ENCODE measurements at places on chromosomes 5 and 9. TPM values are rescaled to one million over a fixed set of nuclear protein-coding genes. Genes with fewer than 3 reads are reported as not detected.

The HEMGN gene
- total RNA-seq = not detected

The CNTFR gene
- 0.26 TPM for total RNA-seq

The PRUNE2 gene
- total RNA-seq = 95.6 TPM

The EMB gene
- total RNA-seq = 11.6 TPM

The TEK gene
- total RNA-seq = 0.51 TPM

The NFIL3 gene
- 70.1 TPM for total RNA-seq

The SCGB3A2 gene
- not detected for total RNA-seq

The PCDHGB3 gene
- 5.8 TPM for total RNA-seq

The MEF2C gene
- total RNA-seq = 12.2 TPM

The PTPA gene
- 159 TPM for total RNA-seq

The LECT2 gene
- total RNA-seq = not detected

The ACTBL2 gene
- under 0.01 TPM for total RNA-seq

The SLC4A9 gene
- total RNA-seq = not detected

The IFNB1 gene
- total RNA-seq = 0.17 TPM

The RACK1 gene
- total RNA-seq = 6,091 TPM

- DNase-seq = no peak
Observed at GRCh38 chr9:125646217-125646616, 60.8 kb downstream of the MAPKAP1 start.

GRCh38 chr5:104172976-104173375, 610.4 kb upstream of the NUDT12 start:
- no peak for DNase-seq

GRCh38 chr9:95740217-95741004, 135.1 kb upstream of the ERCC6L2 start:
- no peak for DNase-seq

GRCh38 chr9:27645161-27645840, 72.0 kb upstream of the C9orf72 start:
- no peak for DNase-seq

DNA sequence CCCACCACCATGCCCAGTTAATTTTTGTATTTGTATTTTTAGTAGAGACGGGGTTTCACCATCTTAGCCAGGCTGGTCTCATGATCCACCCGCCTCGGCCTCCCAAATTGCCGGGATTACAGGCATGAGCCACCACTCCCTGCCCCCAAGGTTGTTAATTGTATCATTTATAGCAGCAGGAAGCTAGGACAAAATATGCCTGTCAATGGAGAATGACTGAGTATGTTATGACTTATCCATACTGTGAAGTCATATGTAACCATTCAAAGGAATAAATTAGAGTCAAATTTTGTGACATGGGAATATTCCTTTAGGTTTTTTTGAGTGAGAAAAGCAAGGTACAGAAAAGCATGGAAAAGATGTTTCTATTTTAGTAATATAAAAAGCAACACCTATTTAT, 3.9 kb upstream of the DAB2 start:
- DNase-seq = peak; percentile 46

DNA sequence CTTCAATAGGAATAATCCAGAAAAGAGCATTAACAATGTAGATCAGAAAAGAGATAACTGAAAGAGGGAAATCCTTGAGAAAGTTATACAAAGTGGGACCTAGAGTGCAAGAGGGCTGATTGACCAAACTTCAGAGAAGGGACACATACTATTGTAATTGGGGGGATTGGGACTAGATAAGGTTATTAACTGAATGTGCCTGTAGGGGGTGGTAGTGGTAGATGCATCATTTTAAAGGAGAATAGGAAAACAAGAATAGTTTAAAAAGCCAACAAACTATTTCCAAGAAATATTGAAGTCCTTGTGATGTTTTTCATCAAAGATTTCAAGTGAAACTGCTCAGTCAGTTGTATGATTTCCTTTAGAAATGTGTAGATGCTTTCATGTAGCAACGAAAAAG, 468.5 kb downstream of the TAF11L14 start:
- no peak for DNase-seq

- DNase-seq = no peak
Observed at GRCh38 chr5:116739571-116739970, 164.9 kb upstream of the SEMA6A start.

- peak; percentile 2 for DNase-seq
Observed at GRCh38 chr5:145764325-145764724, 70.8 kb downstream of the PRELID2 start.

DNA sequence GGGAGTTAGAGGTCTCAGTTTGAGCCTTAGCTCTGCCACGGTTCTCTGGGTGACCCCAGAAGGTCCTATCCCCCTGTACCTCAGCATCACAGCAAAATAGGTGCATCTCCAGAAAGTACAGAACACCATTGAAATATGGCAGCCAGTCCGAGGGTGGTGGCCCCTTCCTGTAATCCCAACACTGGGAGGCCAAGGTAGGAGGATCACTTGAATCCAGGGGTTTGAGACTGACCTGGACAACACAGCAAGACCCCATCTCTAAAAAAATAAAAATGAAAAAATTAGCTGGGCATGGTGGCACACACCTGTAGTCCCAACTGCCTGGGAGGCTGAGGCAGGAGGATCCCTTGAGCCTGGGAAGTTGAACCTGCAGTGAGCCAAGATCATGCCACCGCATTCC, 7.0 kb upstream of the CRB2 start:
- DNase-seq = no peak

- no peak for DNase-seq
Observed at GRCh38 chr5:142315096-142315900, 9.5 kb downstream of the SPRY4 start.

DNA sequence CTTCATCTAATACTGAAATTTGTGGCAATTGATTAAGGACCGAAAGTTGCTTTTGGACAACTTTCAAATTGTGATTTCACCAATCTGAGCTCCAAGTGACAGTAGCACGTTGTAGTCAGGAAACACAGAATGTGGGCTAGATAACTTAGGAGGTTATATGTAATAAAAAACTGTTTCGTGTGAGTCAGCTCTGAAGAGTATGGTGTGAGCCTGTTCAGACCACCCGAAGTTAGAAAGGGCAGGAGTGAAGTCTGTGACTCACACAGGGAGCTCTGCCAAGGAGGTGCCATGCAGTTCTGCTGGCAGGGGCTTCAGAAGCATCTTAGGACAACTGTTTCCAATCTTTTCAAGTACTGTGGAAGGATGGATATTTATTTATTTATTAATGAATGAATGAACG, 16.4 kb upstream of the ZBTB34 start:
- peak; percentile 82 for DNase-seq

DNA sequence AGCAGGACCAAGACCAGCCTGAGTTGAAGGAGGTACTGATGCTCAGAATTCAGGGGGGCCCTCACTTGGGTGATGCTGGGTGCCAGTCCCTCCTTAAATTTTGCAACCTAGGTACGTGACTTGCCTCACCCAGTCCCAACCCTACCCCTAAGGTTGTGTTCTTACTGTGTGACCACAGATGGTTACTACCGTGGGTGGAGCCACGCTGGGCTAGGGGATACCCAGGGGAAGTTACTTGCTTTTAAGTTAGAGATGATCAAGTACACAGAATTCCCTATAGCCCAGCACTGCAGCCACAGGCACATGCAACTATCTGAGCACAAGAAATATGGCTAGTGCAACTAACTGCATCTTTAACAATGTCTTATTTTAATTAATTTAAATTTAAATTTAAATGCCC, 32.9 kb downstream of the NXNL2 start:
- no peak for DNase-seq

- DNase-seq = no peak
Observed at GRCh38 chr5:43683884-43684471, 81.0 kb downstream of the NNT start.

GRCh38 chr5:158100373-158100888, 241.5 kb upstream of the CLINT1 start:
- no peak for DNase-seq

DNA sequence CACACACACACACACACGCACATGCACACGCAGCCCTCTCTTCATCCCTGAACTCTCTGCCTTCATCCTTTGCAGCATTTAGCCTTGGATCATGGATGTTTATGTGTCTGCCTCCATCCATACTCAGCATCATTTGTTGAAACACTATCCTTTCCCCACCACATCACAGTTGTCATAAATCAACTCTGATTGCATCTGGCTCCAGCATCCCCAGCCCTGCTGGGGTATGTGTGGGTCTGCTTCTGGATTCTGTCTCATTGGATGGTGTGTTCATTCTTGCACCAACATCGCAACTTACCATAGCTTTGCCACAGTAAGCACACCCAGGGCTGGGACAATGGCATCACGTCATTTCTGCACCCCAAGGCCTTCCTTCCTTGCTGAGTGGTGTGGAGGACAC, 175.4 kb downstream of the RGS3 start:
- DNase-seq = no peak

DNA sequence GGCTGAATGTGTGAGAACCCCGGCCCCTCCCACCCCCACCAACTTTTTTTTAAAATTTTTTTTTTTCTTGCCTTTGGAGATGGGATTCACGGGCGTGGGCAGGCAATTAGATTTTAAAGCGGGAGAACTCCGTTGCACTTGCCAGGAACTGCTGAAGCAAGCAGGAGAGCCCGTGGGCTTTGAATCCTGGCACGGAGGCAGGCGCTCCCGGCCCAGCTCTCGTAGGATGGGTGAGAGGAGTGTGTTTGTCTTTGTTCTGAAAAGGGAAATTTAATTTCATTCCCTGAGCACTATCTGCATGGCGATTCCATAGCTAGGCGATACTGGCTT, 54.3 kb upstream of the BOD1 start:
- no peak for DNase-seq

DNA sequence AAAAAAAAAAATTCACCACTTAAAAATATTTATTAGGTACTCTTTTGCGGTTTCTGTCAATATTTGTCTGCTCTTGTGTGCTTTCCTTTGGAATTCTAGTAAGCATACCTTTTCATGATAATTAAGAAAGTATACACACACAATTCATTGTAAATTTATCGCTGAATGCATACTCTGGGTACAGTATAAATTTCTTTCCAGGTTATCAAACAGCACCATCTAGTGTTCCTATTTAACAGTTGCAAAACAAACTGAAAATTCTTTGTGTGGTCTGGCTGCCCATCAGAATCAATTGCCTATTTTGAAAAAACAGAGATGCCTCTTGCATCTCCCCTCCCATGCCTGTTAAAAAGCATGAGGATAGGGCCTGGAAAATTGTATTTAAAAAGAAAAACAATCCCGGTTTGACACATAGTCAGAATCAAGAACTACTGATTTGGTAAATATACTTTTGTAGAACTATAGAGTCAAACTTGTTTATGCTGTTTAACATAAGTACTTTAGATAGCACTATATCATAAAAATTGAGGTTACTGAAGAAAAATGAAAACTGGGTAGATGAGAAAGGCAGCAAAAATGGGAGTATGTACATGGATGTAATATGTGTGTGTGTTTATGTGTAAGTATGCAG, 16.2 kb downstream of the PGGT1B start:
- DNase-seq = peak; percentile 60

DNA sequence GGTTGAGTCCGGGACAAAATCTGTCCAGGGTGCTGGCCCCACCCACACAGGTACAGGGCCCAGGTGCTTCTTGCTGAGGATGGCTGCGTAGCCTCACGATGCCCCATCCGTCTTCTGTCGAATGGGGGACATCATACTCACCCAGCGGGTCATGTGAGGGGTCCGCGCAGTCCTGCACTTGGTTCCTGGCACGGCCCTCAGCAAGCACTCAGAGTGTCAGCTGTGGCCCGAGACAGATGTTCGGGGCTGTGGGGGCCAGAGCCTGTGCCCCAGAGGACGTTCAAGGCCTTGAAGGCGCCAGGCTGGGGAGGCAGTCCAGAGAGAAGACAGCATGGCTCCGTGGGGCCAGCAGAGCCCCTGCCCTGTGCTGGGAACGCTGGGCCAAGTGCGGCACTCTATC, 27.8 kb downstream of the NR5A1 start:
- no peak for DNase-seq

DNA sequence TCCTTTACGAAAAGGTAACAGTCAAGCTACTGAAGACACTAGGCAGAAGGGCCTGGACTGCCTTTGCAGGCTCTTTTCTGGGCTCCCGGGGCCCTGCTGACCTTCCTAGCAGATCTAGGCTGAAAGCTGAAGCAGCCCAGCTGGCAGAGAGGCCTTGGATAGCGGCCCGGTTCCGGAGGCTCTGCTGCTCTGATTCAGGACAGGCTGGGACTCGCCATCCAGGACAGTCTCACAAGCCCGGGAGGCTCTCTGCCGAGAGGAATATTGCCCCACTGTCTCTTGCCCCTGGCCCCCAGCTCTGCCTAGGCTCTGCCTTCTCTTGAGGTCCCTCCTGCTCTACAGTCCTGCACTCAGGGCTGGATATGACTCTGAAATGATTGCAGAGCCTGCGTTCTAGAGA, 67.8 kb downstream of the PSD2 start:
- DNase-seq = no peak

DNA sequence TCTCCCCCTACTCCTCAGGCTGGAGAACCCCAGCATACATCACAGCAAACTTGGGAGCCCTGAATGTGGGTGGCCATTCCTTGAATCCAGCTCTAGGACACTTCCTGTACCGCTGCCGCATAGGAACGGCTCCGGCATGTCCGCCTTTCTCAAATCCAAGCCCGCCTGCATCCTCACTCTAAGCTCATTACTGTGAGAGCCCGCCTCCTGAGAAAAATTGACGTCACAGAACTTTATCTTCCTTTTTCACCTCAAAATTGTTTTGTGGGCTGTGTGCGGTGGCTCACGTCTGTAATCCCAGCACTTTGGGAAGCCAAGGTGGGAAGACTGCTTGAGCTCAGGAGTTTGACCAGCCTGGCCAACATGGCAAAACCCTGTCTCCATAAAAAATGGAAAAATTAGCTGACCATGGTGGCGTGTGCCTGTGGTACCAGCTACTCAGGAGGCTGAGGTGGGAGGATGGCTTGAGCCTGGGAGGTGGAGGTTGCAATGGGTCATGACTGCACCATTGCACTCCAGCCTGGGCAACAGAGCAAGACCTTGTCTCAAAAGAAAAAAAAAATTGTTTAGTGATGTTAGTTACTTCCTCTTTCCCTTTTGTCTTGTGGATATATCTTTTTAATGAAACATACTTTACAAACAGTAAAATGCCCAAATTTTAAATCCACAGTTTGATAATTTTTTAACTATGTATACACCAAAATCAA, 22.8 kb downstream of the RNF44 start:
- DNase-seq = no peak

- peak; percentile 45 for DNase-seq
Observed at GRCh38 chr5:62431735-62432620, 19.4 kb downstream of the IPO11 start.
